ENCODE measurements at places on chromosomes 7 and 10.

- no peak for DNase-seq
Observed at GRCh38 chr10:1572519-1573333, 164.6 kb downstream of the ADARB2 start.

- peak; percentile 19 for DNase-seq
Observed at GRCh38 chr7:114533131-114533530, 118.5 kb downstream of the FOXP2 start.

DNA sequence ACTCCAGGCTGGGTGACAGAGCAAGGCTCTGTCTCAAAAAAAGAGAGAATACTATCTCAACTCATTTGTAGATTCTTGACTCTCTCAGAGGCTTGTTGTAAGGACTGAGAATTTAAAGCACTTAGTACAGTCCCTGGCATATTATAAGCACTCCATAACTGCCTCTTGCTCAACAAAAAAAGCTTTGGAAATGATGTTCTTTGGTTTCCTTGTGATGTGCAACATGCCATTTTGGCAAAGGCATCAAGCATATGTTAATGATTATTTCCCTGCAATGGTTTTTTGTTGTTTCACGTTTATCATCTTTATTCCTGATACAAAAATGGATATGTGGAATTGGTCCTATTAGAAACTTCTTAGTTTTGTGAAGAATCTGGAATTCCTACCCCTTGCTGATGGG is 15.7 kb downstream of the NOLC1 start:
- no peak for DNase-seq

- no peak for DNase-seq
Observed at GRCh38 chr7:97851683-97852082, 20.5 kb downstream of the ASNS start.

GRCh38 chr7:24981171-24981951 is 1.4 kb upstream of the OSBPL3 start:
- DNase-seq = peak; percentile 43
